ENCODE measurements at places on chromosomes 2 and 18.
A peak's percentile ranks its signal among the peaks of the same experiment; 100 is the strongest.

DNA sequence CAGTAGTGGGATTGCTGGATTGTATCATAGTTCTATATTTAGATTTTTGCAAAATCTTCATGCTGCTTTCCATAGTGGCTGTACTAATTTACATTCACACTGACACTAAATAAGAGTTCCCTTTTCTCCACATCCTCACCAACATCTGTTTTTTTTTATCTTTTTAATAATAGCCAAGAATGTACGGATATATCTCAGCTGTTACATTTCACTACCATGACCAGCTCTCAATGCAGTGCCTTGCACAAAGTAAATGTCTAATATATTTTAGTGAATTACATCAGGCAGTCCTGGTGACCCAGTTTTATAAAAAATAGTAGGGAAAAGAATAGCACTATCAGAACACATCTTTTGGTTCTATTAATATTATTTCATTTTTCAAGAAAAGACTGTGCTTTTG is 161.8 kb downstream of the LNPK start:
- no peak for DNase-seq

- DNase-seq: no peak
Observed at GRCh38 chr2:71927757-71928715, 219.6 kb downstream of the CYP26B1 start.

GRCh38 chr2:14516844-14517243 is 115.7 kb upstream of the LRATD1 start:
- DNase-seq: peak; percentile 95

DNA sequence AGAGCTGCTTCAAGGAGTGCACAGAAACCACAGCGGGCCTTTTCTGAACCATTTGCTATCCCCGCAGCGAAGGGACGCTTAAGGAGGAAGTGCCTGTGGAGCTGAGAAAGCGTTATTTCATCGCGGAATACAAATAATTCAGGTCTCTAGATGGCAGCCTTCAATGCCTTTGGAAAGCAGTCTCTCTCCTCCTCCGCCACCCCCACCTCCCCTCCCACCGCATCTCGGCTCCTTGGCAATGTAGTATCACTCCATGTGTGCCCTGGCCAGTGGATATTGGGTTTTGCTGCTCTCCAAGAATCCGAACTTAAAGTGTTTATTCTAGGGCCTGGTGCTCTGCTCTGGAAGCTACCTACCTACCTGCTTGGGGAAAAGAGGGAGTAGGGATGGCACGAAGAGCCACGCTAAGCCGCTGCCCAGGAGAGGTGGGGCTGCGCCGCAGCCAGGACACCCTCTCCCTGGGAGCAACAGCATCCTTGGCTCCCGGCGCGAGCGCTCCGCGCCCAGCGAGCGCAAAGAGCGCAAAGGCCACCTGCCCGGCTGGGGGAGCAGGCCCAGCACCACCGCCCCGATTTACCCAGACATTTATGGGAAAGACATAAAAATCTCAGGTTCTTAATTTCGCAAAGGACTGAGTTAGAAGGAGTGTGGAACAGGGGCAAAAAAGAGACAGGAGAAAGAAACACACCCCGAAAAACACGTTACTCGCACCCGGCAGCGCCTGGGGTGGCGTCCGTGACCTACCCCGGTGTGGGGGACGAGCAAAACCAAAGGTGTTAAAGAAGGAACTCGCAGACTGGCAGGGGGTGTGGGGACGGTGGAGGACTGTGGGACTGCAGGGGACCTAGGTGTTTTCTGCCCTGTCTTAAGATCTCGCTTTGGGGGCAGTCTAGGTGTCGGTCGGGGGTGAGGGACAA is 1.0 kb downstream of the SPHKAP start:
- DNase-seq: no peak

DNA sequence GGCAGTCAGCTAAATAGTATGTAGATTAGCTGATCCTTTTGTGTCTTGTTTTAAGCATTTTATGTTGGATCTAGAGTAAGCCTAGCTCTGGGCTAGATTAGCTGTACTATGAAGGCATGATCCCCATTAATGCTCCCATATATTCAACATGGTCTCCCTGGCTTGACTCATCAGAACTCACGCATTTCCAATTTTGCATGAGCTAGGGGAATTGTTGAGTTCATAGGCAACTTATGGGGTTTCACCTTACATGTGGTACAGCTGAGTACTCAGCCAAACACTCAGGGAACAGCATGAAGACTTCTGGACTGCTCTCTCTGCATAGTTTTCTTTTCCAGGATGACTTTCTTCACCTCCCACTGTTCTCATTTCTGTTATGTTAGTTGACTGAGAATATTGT is 248.2 kb downstream of the TMX3 start:
- no peak for DNase-seq

DNA sequence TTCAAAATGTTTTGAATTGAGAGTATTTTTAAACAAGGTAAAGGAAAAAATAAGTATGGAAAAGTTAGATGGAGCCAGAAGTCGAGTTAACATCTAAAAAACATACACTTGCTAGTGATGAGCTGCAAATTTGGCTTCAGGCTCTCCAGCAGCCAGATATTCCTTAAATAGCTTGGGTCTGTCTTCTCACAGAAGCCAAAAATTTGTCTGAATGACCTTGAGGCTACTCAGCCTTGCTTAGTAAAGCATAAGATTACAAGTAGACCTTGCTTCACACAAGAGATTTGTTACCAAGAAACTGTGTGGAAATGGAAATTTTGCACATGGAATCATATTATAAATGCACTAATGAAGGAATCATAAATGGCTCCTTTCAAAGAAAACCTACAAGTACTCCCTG is 40.8 kb upstream of the GRB14 start:
- peak; percentile 29 for DNase-seq

- peak; percentile 19 for DNase-seq
Observed at GRCh38 chr2:25894135-25894830, 16.0 kb upstream of the ASXL2 start.

GRCh38 chr2:29016504-29016903 is 35.4 kb downstream of the TOGARAM2 start:
- DNase-seq: no peak

DNA sequence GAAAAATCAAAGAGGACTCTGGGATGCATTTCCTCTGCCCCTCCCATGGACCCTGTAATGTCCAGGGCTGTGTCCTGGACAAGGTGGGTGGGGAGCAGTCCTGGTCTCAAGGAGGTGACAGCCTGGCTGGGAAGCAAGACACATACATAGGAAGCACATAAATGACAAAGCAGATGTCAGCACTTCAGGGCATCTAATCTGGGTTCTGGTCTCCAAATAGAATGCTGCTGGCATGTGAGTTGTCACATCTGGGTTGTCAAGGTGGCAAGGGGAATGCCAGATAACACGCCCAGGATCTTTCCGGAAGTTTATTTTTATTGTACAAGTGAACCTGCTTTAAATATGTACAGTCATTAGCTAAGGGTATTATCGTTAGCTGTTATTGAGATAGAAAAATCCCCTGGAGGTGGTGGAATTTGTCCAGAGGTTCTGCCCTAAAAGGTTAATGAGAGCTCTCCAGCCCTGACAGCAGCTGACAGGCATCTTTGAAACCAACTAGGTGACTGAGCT is 5.6 kb downstream of the IL1F10 start:
- no peak for DNase-seq

GRCh38 chr18:26656431-26656943 is 108.1 kb upstream of the KCTD1 start:
- no peak for DNase-seq

GRCh38 chr2:187580462-187581124 is 26.4 kb upstream of the TFPI start:
- peak; percentile 66 for DNase-seq

- DNase-seq: peak; percentile 29
Observed at GRCh38 chr2:138373993-138374408, 127.6 kb upstream of the SPOPL start.

DNA sequence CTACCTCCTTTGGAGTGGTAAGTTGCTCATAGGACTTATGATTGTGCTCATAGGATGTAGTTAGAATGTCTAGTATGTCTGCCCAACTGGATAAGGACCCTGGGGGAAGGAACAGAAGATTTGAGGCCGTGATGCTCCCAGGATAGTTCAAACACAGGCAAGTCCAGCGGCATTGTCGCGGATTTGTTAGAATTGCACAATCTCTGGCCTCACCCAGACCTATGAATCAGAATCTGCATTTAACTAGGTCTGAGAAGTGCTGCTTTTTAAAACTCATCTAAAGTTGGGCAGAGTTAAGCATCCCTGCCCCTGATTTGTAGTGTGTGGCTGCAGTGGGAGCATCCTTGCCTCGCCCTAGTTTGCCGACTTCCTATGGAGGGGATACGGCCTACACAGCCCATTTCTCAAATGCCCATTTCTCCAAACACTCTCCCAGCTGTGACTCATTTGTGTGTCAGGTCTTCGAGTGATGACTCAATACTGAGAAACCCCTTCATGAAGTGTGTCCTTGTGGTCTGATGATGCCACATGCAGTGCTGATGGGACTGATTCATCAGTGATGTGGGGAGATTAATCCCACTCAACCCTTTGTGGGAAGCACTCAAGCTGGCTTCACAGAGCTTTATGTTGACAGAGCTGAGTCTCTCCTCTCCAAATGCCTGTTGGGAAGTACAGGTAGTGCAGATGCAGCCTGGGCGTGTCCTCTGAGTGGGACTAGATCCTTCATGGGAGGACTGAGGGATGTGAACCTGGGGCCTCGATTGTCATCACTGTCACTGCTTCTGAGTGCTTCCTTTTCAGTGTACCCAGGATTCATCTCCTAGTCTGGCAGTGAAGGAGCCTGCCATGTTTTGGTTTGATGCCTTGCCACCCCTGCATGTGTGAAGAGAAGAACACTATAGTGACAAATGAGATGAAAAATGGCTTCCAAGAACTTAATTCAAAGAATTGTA is 18.7 kb downstream of the SMIM21 start:
- peak; percentile 99 for DNase-seq

DNA sequence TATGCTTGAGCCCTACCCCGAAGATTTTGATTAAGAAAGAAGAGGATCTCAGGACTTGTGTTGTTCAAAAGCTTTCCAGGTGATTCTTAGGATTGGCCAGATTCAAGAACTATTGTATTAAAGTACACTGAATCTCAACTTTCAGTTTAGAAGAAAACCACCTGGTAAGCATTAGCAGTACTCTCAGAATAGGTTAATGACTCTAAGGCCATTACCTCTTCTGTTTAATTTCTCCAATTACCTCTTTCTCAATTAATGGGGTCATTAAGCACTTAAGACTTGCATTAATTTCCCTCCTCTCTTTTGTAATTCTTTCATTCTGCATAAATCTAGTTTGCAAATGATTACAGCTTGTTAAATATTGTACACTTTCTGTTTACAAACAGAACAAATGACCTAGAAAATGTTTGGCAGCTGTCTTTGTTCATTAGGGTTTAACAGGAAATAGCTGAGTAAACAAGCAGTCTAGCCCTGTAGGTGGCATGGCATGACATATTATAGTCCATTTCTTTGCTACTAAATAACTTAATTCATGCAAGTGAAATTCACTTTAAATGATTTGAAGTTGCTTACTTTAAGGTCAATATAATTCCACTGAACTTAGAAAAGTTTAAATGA is 20.4 kb upstream of the TDRD15 start:
- no peak for DNase-seq

DNA sequence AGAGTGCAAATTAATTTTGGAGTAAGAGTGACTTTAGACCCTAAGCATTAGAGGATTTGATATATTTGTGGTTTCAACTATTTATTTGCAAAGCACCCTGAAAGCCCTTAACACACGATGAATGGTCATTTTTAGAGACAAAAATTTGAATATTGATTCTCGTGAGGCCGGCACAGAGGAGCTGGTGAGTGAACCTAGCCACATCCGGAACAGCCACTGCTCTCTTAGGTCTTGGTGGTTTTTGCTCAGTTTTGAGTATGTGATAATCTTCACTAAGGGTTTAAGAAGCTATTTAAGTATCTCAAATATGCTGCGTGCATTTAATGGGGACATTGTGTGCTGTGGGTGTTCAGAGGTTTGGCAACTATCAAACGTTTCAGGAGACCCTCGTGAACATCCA is 204.8 kb downstream of the TSN start:
- DNase-seq: no peak

DNA sequence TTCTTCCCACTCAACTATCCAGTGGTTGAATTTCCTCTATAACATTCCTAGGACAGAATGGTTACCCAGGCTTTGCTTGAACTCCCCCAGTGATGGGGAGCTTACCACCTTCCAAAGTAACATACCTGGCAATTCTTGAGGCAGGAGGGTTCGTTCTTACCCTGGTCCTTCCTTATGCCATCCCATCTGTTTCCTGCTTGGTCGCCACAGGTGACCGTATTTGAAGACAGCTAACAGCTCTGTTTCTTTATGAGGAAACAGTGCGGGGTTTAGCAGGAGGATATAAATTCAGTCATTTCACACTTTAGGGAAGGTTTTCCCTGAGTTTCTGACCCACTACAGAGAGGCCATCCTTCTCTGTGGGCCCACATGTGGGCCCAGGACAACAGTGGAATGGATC is 42.6 kb downstream of the FOSL2 start:
- no peak for DNase-seq

DNA sequence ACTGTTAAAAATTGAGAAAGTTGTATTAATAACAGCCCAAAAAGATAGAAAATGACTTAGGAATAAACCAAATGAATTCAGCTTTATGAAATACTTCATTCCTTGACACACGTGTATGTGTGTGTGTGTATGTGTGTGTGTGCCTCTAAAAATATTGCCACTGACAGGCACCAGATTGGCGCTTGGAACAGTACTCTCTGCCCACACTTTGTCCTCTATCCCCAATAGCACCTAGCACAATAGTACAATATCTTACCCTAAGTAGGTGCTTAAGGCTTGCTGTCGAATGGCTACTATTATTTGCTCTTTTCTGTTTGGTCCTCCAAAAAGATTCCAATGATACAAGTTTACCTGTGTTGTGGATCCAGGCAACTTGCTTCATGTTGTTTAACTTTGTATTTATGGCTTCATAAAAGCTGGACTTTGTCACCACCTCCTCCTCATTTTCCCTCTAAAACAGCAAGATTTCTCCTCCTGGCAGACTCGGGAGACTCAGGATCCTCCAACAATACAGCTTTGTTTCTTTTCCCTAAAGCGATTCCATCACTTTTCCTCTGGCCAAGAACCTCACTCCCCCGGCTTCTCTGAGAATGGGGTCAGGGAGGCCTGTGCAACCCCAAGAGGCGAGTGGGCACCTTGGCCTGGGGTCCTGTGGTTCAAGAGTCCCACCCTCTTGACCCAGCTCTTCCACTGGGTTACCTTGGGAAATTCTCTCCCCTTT is 43.3 kb upstream of the LCLAT1 start:
- DNase-seq: no peak

DNA sequence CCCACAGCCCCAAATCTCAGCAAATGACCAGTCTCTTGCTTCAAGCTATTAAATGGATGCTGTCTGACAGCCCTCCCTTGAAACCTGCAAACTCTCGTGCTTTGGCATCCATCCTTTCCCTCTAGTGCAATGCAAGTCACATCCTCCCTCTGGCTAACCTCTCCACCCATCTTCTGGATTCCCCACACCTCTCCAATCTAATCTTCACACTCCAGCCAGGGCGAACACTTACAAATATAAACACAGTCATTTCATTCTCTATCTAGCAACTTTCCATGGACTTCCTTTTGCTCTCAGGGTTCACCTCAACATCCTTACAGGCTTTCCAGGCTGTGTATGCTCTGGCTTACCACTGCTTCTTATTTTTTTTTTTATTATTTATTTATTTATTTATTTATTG is 10.1 kb upstream of the NARS1 start:
- no peak for DNase-seq

Data from astrocyte (in vitro differentiated cells and primary cell).